Jurkat, Clone E6-1 (cell line): ENCODE measurements at places on chromosomes 7 and 10.

DNA sequence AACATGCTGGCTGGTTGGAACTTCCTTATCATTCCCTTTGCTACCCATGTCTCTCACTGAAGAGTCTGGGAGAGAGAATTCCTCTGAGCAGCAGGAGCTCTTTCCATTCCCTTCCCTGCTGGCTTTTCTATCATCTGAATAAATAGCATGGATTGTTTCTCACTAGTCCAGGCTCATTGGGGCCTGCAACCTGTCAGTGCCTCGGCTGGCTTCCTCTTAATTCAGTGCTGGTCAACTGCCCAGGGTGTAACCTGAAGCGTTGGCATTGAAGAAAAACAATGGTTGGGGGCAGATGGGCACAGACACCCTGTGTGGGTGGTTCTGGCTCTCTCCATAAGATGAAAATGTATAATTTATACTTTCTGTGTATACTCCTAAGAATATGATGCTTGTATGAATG lies 155.6 kb downstream of the ANLN start:
- no peak for DNase-seq

GRCh38 chr10:59397961-59398360 lies 35.6 kb upstream of the FAM13C start:
- no peak for DNase-seq

DNA sequence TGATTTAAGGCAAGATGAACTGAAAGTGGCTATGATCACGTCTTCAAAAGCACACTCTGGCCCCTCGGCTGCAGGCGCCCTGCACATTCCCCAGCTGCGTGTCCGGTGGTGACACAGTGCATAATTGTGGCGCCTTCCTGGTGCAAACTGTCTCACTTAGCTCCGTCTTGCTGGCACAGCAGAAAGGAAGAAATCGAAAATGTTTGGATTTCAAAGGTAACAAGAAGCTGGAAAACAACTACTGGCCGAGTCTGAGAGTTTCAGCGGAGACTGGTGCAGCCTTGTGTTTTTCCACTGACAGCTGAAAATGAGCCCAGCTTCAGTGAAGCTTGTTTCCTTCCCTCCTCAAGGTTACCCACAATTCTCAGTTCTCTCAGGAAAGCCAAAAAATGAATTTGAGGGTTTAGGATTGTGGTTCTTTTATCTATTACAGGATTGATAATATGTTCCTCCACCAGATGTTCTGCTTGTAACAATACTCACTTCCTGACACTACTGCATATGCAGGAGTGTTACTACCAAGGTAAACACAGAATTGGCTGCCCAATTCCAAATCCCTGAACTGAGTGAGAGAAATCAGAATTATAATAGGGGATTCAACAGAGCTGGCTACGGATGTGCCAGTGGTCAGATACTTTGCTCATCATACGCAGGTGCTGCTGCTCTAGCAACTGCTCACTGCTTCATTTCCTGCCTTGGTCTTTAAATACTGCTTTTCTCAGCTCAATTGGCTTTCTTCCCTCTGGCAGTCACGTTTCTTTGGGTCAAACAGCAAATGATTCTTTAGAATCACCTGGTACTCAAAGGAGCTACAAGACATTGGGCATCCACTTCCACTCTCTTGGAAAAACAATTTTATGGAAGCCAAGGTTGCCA lies 63.7 kb downstream of the TRUB1 start:
- DNase-seq = peak; percentile 58

DNA sequence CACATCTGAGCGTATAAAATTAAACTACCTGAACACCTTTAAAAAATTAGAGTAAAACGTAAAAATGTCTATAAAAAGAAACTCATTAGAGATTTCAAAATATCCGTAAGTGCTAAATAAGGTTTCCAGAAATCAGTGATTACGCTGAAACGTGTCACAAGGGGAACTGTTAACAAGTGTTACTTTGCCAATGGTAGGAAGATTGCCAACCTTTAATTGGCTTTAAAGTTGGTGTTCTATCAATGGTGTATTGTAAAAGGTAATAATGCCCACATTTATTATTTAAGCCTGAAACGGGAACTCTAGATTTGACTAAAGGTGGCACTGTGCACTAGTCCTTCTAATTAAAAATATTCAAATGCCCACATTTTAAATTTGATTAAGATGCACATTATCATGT lies 37.8 kb upstream of the HIBADH start:
- no peak for DNase-seq

DNA sequence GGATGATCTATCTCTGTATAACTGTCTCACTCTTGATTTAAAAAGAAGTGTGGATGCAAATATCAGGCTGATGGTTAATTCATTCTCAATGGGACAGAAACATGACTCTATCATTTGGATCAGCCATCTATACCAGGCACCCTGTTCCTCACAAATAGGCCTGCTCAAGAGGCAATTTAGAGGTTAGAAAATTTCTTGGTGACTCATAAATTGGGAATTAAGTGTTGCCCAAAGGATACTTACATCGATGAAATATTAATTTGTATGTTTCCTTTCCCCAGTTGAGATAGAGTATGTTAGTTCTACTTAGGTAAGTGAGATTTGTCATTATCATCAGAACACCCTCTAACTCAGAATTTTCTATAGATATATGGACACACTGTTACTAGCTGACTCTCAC lies 57.7 kb downstream of the PRSS58 start:
- no peak for DNase-seq

DNA sequence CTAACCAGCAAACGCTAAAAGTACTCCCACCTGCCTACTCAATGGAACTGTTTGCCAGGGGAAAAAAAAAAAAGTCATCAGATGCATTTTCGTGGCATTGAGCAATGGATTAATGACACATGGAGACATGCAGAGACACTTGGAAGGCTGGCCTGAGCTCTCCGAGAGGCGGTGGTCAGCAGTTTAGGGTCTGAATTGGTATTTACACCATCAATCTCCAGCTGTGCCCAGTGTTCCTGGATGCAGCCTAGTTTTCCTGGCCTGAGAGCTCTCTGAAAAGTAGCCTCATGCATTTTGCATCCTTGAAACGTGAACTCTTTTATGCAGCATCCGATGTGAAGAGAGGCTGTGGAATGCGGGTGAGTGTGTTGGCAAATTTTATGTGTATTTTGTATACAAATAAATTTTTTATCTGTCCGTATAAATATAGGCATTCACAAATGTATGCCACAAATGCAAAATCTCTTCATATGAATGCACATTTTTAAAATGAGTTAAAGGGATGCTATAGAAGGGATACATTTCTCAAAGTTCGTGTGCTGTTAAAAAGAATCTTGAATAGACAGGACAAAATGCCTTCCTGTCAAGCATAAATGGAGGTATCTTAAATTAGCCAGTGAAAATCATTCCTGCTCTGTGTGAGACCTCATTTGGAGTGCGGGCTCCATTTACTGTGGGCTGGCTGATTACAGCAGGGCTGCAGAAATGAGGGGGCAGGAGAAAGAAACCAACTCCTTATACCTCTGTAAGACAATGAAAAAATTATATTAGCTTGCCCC lies 137.7 kb upstream of the PFKP start:
- DNase-seq = no peak
